ENCODE measurements at places on chromosomes 7 and 10. TPM values are rescaled to one million over a fixed set of nuclear protein-coding genes. Genes with fewer than 3 reads are reported as not detected.

Gene PITX3
- total RNA-seq: not detected

Gene CDHR1
- total RNA-seq: 0.16 TPM

Gene C10orf62
- total RNA-seq: 0.33 TPM

Gene SPAM1
- total RNA-seq: not detected

Gene SFTPD
- total RNA-seq: not detected

Gene OR13A1
- total RNA-seq: 0.33 TPM

Gene PSPH
- 17.7 TPM for total RNA-seq

DNA sequence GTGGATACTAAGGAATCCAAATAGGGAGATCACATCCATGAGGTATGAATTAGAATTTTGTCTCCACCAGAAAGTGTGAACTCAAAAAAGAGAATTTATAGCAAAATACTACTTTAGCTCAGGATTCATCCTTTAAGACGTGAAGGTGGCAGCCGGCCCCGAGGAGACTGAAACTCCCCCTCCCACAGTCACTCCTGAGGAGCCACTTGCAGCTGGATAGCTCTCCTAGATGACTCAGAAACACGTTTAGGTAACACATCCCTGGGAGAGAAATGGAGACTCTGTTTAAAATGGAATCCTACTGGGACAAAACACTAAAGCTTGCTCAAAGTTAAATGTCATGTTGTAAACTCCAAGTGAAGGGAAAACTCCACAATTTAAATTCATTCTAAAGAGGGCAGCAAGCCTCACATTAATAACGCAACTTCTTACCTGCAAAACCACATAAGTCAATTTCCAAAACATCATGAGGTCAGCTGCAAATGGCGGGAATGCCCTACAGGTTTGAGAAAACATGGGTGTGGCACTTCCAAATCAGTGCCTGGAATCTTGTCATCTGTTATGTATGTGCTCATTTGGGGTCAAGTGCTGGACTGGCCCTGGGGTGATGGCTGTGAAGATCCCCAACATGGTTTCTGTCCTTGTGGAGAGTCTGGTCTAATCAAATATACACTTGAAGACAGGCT, 46.2 kb downstream of the ICA1 start:
- no peak for DNase-seq

DNA sequence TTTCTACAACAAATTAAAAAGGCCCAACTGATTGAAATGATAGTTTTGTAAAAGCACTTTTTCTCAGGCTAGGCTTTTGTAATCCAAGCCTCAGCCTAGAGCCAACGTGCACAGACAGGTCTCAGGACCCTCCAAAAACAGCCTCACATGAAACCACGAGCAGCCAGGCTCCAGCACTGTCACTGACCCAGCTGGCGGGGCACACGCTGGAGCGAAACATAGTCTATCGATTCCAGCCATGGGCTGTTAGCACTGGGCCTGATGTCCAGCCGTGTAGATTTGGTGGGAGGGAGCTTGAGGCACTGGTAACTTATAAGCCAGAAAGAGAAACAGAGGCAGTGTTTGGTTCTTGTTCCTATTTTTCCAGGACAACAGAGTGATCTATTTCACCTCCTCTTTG, 104.5 kb downstream of the EBF3 start:
- DNase-seq: no peak

DNA sequence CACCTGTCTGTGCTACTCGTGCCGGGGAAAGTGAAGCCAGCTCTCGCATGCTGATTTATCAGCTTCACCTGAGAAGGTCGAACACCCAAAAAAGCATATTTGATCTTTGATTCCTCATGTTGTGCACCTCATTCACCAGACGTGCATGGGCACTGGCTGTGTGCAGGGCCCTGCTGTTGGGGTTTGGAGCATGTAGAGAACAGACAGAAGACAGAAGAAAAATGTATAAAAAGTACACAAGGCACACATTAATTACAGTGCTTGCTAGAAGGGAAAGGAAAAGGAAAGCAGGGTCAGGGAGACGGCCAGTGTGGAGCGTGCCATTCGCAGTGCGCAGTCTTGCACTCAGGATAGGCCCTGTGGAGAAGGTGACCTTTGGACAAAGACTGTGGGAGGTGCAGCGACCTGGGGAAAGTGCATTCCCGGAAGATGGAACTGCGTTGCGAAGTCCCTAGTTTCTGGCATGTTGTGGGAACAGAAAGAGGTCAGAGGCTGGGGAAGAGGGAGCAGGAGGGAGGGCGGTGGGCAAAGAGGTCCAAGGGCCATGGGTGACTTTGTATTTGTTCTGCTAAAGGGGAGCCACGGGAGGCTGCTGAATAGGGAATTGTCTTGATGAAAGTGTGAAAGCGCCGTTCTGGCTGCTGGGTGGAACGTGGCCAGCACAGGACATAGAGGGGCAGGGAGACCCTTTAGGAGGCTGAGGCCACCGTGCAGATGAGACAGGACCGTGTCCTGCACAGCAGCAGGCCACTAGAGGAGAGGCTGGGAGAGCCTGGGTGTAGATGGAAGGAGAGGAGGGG, 232.8 kb downstream of the GLRX3 start:
- DNase-seq: no peak

DNA sequence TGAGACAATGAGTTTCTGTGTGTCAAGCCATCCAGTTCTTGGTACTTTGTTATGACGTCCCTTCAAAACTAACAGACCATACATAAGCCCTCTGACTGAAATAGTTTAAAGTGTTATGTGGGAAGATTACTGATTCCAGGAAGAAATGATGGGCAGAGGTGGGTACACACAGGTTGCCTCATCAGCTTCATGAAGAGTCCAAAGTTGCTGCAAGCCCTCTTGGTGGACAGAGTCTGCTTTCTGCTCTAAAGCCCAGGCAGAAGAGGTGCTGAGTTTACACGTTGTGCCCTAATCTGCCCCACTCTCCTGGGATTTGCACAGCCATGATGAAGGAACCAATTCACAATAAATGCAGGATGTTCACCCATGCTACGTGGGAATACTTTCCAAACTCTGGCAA, 187.4 kb downstream of the PARD3 start:
- DNase-seq: no peak

- DNase-seq: no peak
Measured at GRCh38 chr10:76544789-76545188, 1092.8 kb downstream of the KCNMA1 start.

DNA sequence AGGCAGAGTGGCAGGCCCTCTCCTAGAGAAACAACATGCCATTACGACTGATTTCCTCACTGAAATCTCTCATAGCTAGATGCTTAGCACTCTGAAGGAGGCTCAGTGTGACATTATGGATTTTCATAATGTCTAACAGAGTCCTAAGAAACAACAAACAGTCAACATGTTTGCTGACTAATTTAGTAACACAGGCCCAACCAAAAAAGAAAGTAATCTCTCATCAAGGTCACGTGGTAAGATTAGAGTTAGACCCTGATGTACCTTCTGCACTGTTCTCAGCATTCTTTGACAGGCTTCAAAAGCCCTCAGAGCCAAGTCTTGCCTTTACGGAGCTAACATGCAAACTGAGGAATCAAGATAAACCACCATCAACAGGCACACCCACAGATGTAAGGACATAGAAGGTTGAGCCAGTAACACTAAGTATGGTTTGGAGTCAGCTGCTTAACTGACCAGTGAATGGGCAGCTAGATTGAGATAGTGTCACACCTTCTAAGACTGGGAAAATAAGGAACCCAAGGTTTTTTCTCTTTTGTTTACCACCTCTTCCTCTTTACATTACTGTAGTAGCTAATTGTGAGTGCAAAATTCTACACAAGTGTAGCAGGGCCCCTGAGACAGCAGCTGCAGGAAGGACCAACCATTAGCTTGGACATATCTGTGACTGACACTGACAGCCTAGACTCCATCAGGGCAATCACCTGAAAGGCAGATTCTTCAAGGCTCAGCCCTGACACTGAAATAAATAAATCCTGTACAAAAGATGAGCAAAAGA, 15.3 kb upstream of the KCNIP2 start:
- no peak for DNase-seq

GRCh38 chr10:105592468-105592867, 951.4 kb downstream of the SORCS3 start:
- DNase-seq: no peak

DNA sequence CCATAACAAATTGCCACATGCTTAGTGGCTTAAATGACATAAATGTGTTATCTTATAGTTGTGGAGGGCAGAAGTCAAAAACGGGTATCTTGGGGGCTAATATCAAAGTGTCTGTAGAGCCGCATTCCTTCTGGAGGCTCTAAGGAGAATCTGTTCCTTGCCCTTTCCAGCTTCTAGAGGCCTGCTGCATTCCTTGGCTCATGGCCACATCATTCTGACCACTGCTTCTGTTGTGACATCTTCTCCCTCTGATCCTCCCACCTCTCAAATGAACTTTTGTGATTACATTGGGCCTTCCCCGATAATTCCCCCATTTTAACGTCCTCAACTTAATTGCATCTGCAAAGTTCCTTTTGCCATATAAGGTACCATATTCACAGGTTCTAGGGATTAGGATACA, 76.1 kb downstream of the CYP26A1 start:
- peak; percentile 43 for DNase-seq

DNA sequence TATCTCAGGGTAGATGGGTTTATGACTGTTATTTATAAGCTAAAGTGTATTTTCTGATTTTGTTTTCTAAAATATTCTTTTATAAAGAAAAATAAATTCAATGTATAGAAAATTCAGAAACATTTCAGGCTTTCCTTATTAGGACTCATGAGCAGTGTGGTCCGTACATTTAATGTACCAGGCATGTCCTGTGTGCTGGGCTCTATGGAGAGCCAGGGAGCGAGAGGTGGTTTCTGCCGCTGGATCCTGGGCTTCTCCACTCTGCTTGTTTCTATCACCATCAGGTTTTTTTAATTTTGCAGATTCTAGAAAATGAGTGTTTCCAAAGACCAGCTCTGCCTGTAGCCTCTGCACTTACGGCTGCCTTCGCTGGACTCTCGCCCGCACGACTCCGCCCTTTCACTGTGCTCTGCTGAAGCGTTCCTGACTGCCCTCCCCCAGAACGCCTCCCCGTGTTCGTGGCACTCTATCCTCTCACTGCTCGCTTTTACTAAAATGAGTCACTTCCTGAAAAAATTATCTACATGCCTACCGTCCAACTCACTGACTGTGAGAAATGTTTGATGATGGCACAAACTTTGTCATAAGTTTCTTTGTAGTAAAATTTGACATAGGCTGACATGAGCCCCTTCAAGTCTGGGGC, 188.5 kb downstream of the ZMYND11 start:
- DNase-seq: no peak

DNA sequence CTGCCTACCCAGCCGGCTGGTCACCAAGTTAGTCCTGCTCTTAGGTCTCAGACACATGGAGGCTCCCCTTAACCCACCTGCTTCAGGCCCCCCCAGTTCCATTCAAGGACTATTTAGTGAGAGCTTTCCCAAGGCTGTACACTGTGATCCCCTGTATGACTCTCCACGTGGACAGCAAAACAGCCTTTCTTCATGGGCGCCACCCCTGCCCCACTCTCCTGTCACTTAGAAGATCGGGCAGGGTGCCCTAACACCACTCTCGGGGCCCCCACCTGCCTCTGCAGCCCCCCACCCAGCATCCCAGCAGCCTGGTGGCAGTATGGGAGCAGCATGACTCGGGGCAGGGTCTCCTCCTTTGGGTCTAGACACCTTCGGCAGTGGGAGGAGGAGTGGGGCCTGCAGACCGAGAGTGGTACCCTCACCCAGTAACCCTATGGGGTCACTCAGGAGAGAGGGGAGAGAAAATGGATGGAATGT, 116.6 kb downstream of the PTPN20 start:
- DNase-seq: peak; percentile 43

- no peak for DNase-seq
Measured at GRCh38 chr10:61621605-61622051, 41.1 kb upstream of the CABCOCO1 start.

- DNase-seq: no peak
Measured at GRCh38 chr7:98826387-98826786, 43.4 kb downstream of the TMEM130 start.

GRCh38 chr7:28069807-28070206, 110.8 kb downstream of the JAZF1 start:
- DNase-seq: no peak

DNA sequence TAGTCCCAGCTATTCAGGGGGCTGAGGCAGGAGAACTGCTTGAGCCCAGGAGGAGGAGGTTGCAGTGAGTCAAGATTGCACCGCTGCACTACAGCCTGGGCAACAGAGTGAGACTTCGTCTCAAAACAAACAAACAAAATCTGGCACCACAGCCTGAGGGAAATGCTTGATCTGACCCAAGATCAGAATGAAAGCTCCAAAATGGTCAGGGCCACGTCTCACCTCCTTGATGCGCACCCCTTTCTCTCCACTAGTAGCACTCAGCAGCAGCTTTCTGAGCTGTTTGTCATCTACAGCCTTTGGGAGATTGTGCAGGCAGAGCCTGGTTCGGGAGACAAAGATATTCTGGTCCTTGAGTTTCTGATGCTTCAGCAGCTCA, 22.7 kb downstream of the RBM28 start:
- no peak for DNase-seq

All from breast epithelium (tissue), 4 donors.